H9 (cell line): ENCODE measurements at places on chromosomes 16 and 17. TPM values are rescaled to one million over a fixed set of nuclear protein-coding genes. Genes with fewer than 3 reads are reported as not detected.
A peak's percentile ranks its signal among the peaks of the same experiment; 100 is the strongest.

Gene CCDC78
- total RNA-seq: 12.1 TPM in 2 replicates

Gene CDRT15
- not detected in 2 replicates for total RNA-seq

Gene CALB2
- 0.85 and 0.97 TPM in 2 replicates for total RNA-seq

Gene IKZF3
- total RNA-seq: 0.22 and 0.31 TPM in 2 replicates

Gene SEPTIN1
- total RNA-seq: 1.4 and 2.5 TPM in 2 replicates

Gene TP53TG3F
- total RNA-seq: not detected in 2 replicates

GRCh38 chr17:79132271-79133064, 57.8 kb downstream of the ENGASE start:
- DNase-seq: no peak

DNA sequence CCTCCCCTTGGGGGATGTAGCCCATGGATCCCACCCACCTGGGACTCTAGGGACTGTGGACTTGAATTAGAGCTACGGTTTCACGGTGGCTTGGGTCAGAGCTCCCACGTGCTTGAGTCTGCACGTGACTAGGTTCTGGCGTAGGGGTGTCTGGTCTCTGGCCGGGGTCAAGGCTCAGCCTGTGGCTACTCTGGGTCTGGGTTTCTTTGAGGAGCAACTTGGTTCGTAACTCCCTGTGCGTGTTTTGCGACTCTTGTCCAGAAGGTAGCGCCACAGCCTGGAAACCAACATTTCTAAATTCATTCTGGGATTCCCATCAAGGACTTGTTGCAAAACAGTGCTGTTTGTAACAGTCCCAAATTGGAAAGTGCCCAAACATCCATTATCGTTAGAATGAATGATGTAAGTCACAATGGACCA, 470 bp upstream of the GGT6 start:
- DNase-seq: peak; percentile 74

GRCh38 chr16:68921637-68922036, 78.3 kb downstream of the TANGO6 start:
- no peak for DNase-seq

- DNase-seq: peak; percentile 27
These were observed 16.8 kb downstream of the B9D1 start for GRCh38 chr17:19345486-19346350.

- DNase-seq: peak; percentile 88
These were observed 19.7 kb upstream of the LRRC37A3 start for GRCh38 chr17:64938925-64939474.

DNA sequence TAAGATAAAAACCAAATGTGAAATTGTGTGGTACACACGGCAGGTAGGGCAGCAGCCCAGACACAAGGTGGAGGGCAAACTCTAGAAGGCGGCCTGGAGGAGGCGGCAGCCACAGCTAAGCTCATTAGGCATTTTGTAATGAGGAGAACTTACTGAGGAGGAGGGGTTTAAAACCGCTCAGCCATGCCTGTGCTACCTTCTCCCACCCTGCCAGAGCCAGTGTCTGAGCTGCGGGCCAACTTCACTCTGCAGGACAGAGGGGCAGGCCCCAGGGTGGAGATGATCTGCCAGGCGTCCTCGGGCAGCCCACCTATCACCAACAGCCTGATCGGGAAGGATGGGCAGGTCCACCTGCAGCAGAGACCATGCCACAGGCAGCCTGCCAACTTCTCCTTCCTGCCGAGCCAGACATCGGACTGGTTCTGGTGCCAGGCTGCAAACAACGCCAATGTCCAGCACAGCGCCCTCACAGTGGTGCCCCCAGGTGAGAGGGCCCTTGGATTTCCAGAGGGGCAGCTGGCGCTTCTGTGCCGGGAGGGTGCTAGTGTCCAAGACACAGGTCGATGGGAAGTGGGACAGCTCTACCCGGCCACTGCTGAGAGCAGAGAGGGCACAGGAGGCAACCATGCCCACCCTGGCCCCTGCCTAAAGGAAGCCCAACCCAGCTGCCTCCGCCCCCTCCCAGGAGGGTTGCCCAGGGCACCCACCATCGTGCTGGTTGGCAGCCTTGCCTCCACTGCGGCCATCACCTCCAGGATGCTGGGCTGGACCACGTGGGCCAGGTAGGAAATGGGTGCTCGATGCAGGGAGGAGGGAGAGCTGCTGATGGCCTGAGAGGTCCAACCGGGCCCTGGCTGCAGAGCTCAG, 4.3 kb upstream of the SYNGR2 start:
- DNase-seq: no peak

DNA sequence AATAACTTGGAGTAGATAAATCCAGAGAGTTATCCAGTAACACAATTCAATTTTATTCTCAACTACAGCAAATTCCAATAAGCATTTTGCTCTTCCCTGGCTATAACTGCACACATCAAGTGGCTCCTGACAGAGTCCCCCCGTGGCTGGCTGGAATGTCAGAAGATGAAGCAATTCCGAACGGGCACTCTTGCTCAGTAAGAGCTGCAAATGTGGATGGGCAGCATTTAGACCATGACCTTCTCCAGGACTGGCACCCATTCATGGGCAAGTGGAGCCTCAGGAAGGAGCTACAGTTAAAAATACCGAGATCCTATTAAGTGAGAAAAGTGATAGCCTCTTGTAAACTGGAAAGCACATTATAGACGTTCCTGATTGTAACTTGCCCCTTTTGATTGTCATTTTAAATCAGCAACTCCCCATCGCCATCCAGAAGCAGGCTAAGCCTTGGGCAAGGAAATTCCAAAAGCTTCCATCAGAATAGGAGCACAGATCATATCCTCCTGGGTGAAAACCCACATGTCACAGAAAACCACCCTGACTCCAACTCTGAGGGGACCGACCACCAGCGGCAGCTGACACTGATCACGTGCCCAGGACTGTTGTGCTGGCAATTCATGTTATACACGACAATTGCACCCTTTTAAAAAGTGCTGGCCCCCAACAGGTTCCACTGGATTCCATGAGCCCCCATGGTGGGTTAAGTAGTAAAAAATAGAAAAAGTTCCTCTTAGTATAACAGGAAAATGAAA, 7.1 kb downstream of the UBE2O start:
- no peak for DNase-seq

DNA sequence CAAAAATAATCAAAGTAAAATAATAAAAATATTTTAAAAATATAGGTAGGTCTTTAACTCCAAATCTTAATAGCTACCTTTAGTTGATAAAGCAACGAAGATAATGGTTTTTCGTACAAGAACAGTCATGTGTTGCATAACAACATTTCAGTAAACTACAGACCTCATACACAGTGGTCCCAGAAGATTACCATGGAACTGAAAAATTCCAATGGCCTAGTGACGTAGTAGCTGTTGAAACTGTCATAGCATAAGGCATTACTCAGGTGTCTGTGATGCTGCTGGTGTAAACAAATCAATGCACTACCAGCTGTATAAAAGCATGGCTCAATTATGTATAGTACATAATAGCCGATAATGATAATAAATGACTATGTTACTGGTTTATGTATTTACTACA, 43.9 kb downstream of the CREBBP start:
- no peak for DNase-seq

DNA sequence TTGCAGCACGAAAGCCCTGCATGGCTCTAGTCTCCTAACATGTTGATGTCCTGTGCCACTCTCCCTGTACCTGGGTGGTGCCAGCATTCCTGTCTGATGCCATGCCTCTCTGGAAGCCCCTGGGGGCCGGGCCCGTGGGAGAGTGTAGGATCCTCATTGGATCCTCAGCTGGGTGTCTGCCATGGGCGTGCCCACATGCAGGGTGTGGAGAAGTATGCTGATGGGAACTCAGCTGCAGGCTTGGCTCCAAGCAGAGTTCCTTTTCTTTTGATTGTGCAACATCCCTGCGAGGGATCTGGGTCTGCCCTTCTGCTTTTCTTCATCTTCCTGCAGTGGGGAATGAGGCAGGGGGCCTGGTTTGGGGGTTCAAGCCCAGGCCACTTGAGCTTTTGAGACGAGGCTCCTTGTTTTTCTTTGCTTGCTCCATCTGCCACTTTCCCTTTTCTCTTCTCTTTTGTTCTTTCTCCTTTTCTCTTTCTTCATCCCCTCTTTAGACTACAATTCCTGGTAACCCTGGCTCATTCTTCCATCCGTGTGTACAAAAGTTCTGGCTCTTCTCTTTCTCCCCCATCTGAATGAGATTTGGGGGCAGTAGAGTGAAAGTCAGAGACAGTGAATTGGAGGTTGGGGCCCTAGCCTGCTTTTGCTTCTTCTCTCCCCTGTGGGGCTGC, 32.9 kb downstream of the KSR1 start:
- DNase-seq: no peak

GRCh38 chr16:27980919-27981700, 82.4 kb downstream of the GSG1L start:
- no peak for DNase-seq

GRCh38 chr17:21129023-21129681, 2.4 kb downstream of the DHRS7B start:
- DNase-seq: no peak

DNA sequence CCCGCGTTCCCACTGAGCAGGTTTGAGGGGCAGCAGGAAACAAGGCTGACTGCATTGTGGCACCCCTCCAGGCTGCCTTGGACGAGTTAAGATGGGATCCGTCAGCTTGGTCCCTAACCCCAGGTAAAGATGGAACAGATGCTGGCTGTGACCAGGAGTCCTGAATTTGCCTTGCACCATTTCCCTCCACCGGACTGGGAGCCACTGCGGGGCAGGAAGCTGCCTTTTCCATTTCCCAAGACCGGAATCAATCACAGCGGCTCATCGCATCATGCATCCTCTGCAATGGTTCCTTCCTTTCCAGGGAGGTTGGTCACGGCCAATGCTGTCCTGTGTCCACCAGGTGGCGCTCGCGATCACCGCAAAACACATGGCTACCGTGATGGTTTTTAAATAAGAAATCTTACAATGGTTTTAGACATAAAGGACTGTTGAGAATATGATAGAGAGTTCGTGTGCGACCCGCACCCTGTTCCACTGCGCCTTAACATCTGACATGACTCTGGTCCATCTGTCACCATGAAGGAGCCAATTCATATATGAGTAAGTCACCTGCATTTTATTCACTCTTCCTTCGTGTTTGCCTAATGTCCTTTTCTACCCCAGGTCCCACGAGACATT, 6.8 kb upstream of the MEAK7 start:
- peak; percentile 84 for DNase-seq

GRCh38 chr16:57611181-57611580, 17.2 kb upstream of the ADGRG1 start:
- DNase-seq: no peak

DNA sequence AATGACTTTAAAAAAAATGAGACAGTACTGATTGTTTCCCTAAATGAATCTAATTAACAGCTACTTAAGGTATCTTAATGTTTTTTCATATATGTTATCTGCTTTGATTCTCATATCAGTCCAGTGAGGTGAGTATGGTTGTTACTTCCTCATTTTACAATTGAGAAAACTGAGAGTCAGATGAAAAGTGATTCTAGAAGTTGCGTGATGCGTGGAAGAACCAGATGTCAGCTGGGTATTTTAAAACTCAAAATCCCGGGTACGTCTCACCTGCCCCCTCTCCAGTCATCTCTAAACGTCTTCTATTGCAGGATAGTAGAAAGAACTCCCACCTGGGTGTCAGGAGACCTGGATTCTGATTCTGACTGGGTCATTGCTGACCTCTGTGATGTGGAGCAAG, 89.2 kb downstream of the MAP2K6 start:
- DNase-seq: no peak

GRCh38 chr16:23876256-23876896, 40.6 kb downstream of the PRKCB start:
- no peak for DNase-seq

DNA sequence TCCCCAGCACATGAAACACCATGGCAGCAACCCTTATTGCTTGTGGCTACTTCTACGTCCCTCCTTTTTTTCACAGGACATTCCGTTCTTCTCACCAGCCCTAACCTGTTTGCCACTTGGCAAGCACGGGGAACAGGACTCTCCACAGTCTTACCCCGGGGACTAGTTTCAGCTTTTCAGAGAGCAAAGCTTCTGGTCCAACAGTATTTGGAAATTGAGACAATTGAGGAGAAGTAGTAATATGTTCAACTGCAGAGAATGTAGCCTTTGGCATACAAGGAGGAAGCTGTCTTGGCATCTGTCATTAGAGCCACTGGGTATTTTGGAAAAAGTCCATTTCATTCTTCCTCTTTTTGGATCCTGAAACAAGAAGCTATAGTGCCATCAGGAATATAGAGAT, 65.7 kb downstream of the MAP2K6 start:
- no peak for DNase-seq

GRCh38 chr16:66502020-66502913, 47.7 kb downstream of the TK2 start:
- DNase-seq: no peak

DNA sequence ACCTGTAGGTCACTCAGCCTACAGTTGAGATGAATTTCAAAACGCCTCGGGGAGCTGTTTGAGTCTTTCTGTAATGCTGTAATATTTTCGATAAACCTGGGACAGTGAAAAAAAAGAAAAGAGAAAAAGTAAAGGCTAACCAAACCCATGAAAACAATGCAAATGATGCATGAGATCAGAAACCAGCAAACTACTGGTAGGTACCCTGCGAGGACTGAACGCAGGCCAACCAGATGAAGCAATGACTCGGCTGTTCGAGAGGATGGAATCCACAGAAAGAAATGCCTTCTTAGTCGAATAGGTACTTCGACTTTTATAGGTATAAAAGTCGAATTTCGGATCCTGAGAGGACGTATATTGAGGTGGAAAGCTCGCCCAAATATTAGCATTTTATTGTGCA, 509 bp upstream of the ATAD5 start:
- DNase-seq: peak; percentile 54

DNA sequence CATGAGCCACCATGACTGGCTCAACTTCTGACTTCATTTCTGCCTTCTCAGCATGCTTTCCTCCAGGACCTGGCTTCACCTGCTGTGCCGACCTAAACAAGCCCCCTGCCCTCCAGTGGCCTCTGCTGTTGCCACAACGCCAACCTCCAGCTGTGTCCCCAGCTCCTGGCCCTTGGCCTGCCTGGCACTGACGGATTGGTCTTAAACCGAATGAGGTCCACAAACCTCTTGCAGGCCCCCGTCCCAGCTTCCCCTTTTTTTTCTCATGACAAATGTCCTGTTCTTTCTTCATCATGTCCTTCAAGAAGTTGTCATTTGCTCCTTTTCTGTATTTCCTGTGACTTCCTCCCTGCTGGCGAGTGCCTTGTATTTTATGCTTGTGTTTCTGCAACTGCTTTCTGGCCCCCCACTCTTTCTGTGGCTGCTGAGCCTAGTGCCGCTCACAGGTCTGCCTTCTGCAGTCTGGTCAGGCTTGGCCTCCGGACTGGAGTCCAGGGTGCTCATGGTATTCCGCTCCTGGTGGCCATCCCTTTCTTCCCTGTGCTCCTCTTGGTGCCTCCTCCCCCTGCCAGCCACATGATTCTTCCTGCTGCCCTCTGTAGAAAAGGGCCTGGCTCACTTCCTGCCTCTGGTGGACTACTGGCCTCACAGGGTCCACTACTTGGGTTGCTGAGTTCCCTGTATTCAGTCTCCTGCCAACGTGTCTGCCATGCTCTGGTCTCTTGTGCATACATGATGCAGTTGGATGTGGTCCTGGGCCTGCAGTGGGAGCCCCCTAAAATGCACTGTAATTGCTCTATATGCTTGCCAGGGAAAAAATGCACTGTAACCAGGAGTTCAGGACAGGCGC, 2.9 kb downstream of the ATP6V0C start:
- DNase-seq: no peak

- DNase-seq: no peak
These were observed 37.8 kb downstream of the RBBP6 start for GRCh38 chr16:24577167-24577566.
